ENCODE measurements at places on chromosomes 16 and 17.

DNA sequence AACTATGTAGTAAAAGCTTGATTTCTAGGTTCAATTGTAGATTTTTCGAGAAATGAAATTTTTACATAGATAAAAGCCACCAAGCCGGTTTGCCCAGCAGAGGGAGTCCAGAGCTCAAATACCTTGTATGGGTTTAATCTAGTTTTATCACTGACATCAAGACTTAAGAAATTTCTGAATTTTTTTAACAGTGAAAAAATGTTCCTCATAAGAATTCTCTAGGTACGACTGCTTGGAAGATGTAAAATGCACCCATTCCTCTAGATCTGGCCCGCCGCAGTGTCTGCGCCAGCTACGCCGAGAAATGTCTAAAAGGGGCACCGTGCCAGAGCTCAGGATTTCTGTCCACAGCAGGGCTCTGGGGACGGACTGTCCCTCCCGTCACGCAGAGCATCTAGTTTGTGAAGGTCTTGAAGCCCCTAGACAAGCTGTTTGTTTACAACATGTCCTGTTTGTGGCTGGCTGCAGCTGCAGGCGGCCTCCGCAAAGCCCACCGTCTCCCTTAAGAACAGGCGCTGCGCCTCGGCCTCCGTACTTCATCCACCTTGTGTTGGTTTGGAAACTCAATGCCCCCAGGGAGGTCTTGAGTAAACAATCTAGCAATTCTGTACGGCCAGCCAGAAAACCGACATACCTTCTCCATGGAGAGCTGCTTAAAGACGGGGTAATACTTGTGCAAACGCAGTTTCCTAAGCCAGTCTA, 24.8 kb downstream of the MAP1LC3B start:
- no peak for DNase-seq

DNA sequence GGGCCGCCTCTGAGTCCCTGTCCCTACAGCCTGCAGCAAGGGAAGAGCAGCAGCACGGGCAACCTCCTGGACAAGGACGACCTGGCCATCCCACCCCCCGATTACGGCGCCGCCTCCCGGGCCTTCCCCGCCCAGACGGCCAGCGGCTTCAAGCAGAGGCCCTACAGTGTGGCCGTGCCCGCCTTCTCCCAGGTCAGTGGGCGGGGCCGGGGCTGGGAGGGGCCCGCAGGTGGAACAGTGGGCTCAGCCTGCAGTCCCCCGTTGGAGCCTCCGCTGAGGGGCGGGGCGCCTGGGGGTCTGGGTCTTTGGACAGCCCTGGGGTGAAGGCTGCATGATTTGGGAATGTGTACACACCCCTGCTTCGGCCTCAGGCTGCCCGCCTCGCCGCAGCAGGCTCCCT, 58.6 kb upstream of the PVALEF start:
- no peak for DNase-seq

DNA sequence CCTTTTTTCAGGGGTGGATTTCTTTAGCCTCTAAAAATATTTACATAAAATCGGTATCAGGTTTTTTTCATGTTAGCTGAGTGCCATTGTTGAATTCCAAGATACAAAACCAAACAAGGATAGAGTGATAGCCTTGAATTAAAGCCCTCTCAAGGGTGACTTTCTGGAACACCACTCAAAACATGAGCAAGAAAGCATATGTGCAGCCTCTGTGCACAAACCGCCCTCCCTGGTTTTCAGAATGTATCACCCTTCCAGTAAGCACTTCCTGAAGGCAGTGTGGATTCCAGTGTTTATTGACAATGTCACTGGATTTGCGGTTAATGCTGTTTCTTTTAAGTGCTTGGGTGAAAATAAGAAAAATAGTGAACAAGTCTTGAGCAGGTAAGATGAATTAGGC, 597.7 kb downstream of the TMEM114 start:
- DNase-seq, result no peak

GRCh38 chr17:78408476-78409050, 30.1 kb downstream of the PGS1 start:
- no peak for DNase-seq

- DNase-seq, result no peak
Measured at GRCh38 chr16:49855822-49856671, at the start of gene ZNF423. TSS of gene ZNF423 (minus strand) at chr16:49856112. CDS start at chr16:49855774, 338 bp downstream.

DNA sequence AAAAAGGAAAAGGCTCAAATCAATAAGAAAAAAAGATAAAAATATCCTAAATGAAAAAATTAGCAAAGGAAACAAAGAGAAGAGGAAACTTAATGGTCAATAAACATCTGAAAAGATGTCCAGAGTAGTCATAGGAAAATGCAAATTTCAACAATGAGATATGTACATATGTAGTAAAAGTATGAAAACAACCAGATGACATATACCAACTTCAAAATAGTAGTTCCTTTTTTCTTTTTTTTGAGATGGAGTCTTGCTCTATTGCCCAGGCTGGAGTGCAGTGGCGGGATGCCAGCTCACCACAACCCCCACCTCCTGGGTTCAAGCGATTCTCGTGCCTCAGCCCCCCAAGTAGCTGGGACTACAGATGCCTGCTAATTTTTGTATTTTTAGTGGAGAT, 21.7 kb upstream of the NFAT5 start:
- DNase-seq, result no peak

DNA sequence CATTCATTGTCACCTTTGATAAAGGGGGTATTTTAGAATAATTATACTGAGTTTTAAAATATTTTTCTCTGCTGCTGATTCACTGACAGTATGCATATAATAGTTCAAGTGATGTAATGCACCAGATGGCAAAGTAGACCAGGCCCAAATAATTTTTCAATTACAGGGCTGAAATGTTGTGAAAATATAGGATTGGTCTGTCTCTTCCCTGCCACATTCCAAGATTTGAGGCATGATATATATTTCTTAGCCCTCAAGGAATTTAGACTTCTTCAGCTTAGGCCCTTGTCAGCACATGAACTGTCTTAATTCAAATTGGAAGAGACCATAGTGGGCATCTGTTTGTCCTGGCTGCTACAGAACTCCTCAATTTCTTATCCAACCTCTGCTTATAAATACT, 39.2 kb upstream of the SLC12A3 start:
- DNase-seq, result no peak

- DNase-seq, result no peak
Measured at GRCh38 chr17:6502871-6503509, 53.4 kb downstream of the PITPNM3 start.

DNA sequence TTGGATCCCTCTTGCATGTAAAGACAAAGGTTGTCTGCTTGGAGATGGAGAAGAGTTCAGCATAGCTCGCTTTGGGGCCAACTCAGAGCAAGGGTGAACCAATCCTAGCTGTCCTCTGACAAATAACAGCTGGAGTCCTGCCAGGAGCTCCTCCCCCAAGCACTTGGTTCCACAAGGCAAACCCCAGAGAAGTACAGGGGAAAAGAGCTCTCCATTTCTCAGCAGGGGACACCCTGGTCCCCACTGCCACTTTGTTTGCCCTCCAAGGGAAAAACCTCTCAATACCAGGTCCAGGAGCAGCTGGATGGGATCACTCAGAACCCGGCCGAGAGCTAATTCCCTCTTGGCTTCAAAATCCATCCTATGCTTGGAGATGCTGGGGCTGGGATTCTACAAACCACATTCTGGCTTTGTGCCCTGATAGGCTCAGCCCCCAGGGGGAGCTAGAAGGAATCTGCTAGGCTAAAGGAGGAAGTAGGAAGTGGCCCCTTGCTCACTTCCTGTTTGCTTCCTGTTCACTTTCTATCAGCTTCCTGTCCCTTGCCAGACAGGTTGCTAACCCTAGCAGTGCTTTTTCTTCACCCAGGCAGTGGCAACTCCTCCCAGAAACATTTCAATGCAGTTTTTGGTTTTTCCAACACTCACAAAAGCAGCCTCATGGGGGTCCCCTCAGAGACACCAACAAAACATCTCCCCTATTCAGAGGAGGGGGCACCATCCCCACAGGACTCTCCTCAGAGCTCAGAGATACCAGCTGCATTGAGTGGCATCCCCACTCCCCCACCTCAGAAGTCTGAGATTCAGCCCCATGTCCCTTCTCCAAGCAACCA, 30.7 kb downstream of the CDRT4 start:
- peak; percentile 50 for DNase-seq

DNA sequence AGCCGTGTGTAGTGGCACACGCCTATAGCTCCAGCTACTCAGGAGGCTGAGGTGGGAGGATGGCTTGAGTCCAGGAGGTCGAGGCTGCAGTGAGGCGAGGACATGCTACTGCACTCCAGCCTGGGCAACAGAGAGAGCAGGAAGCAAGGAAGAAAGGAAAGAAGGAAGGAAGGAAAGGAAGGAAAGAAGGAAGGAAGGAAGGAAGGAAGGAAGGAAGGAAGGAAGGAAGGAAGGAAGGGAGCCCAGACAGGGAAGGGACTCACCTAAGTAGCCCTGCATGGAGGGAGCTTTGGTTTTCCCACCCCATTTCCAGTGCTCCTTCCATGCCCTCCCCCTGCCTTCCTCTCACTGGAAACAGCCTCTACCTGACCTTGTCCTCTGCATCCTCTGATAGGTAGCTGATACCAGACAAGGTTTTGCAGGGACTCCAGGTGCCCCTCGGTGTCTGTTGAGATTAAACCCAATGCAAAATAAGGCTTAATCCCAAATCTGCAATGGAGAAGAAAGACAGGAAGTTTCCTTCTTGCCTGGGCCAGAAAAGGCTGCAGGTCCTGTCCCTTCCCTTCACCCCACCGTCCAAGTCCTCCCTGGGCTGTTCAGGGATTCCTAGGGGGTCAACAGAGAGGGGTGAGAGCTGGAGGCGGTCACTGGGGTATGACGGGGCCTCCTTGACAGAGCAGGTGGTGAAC, 21.5 kb upstream of the CA4 start:
- DNase-seq, result no peak

DNA sequence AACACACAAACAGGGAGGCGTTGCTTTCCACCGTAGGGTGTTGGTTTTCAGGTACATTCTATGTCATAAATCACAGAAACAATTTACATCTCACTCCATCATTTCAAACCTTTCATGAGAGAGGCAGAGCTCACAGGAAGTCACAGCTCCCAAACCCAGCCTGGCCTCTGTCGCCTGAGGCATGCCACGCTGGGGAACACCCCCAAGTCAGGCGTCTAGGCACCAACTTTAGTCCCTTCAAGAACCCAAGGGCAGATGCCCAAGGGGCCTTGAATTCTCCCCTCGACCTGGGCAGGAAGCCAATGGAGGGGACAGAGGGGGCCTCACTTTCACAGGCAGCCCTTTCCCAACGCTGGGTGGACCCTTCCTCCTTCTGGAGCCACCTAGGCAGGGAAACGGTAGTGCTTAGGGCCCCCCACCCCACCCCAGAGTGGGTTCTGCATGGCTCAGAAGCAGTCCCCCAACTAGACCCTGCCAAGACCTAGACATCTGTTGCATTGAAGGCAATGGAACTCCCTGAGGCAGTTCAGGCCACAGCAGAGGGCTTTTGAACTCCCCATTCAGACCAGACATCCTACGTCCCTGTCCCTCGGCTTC, 10.6 kb downstream of the TBX4 start:
- no peak for DNase-seq

- no peak for DNase-seq
Measured at GRCh38 chr17:66450008-66450851, 147.8 kb downstream of the PRKCA start.

DNA sequence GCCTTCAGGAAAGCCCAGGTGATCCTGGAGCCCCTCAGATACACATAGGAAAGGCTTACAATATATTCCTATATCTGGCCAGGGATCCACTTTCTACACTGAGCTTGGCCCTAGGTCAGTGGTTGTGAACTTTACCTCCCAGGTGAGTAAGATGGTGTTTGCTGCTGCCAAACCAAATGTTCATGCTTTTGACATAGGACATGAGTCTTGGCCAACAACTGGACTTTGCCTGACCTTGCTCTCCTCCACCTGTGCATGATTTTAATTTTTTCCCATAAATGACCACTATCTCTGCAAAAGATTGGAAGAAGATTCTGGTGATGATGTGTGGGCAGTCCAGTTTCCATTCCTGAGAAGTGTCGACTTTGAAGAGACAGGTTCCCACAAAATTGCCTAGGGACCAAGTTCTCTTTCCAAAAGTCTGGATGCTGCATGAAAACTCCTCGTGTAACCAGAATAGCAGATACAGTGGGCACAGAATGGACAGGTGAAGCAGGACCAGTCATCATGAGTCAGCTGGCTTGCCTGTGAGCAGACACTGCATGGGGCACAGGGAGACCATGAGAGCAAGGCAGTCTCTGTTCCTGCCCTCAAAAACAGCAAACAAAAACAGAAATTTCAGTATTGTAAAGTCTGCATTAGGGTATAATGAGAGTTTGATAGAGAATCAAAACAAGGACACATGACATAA, 226.4 kb upstream of the MON1B start:
- DNase-seq, result no peak

DNA sequence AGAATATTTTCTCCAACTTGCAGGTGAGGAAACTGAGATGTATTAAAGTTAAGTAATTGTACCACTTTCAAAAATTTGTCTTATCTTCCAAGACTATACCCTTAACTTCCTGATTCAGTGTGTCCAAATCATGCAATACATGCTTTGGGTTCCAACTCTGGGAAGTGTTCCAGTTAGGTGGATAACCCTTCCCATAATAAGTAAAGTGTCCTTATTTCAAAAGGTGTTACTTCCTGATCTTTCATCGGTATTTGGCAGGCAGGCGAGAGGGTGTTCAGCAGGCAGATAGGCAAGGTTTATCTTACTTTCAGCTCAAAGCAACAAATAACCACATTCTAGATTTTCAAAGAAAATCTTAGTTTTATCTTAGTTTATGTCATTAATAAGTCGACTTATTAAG, 46.3 kb upstream of the ARHGAP44 start:
- no peak for DNase-seq

- DNase-seq, result peak; percentile 67
Measured at GRCh38 chr16:80803339-80804055, 901 bp downstream of the CDYL2 start.
